ENCODE measurements at places on chromosomes 6 and 20. TPM values are rescaled to one million over a fixed set of nuclear protein-coding genes. Genes with fewer than 3 reads are reported as not detected.

GRCh38 chr20:3935956-3936340, 46.8 kb downstream of the PANK2 start:
- H3K27me3 ChIP-seq, result no peaks in the 10 kb centered on the region
- H3K4me1 ChIP-seq, result peaks cover 18% of the 10 kb centered on the region
- H3K27ac ChIP-seq, result no peak overlapping the region
- H3K36me3 ChIP-seq, result peaks cover 32% of the 10 kb centered on the region
- H3K4me3 ChIP-seq, result no peak overlapping the region

DNA sequence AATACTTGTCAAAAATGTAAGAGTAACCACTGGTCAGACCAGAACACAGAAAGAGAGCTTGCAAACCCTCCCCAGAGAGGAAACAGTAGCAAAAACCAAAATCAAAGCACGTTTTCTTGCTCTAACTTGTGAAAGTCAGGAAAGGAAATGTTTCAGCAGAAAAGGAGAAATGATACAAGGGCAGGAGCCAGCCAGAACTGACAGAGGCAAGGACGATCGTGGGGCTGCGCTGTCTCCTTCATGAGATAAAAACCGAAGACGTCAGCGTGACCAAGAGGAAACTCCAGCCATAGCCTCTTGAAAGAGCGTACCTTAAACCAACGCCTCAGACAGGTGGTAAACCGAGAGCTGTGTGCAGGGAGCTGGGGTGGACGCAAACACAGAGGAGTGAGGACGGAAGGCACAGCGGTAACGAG, 27.5 kb downstream of the LAMA5 start:
- H3K27me3 ChIP-seq, result peaks cover 18% of the 10 kb centered on the region
- H3K36me3 ChIP-seq, result no peaks in the 10 kb centered on the region
- H3K4me1 ChIP-seq, result no peaks in the 10 kb centered on the region
- H3K4me3 ChIP-seq, result no peak overlapping the region

- no peaks in the 10 kb centered on the region for H3K4me1 ChIP-seq
- H3K4me3 ChIP-seq, result no peak overlapping the region
- no peaks in the 10 kb centered on the region for H3K27me3 ChIP-seq
- H3K36me3 ChIP-seq, result no peaks in the 10 kb centered on the region
- no peak overlapping the region for H3K27ac ChIP-seq
Measured at GRCh38 chr6:82381278-82381677, 17.7 kb downstream of the TPBG start.

- H3K27me3 ChIP-seq, result peaks cover 17% of the 10 kb centered on the region
- H3K4me3 ChIP-seq, result no peak overlapping the region
- DNase-seq, result no peak
- no peaks in the 10 kb centered on the region for H3K36me3 ChIP-seq
- H3K27ac ChIP-seq, result no peak overlapping the region
Measured at GRCh38 chr6:166109608-166110007, 58.0 kb downstream of the TBXT start.

DNA sequence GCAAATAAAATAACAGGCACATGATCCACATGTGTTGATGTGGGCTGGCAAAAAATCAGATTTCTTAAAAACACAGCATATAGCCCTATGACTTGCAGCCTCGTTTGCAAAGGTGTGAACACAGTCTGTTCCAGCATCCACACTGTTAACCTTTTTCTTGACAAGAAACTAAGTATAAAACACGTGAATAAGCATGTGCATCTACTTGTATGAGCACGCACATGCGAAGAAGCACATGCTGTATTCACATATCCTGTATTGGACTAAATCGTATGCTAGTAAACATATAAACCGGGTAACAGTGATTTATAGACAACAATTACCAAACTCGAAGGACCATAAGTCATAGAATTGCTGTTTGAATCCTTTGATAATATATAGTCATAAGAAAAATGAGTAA, 218.7 kb downstream of the HDGFL1 start:
- no peak overlapping the region for H3K27ac ChIP-seq
- no peaks in the 10 kb centered on the region for H3K27me3 ChIP-seq
- DNase-seq, result no peak
- no peaks in the 10 kb centered on the region for H3K4me1 ChIP-seq
- no peak overlapping the region for H3K4me3 ChIP-seq
- no peaks in the 10 kb centered on the region for H3K36me3 ChIP-seq

- no peak for DNase-seq
- H3K36me3 ChIP-seq, result no peaks in the 10 kb centered on the region
- no peak overlapping the region for H3K4me3 ChIP-seq
- H3K27me3 ChIP-seq, result no peaks in the 10 kb centered on the region
- H3K4me1 ChIP-seq, result peaks cover 25% of the 10 kb centered on the region
- H3K27ac ChIP-seq, result no peak overlapping the region
Measured at GRCh38 chr6:56890066-56890465, 64.8 kb upstream of the BEND6 start.

DNA sequence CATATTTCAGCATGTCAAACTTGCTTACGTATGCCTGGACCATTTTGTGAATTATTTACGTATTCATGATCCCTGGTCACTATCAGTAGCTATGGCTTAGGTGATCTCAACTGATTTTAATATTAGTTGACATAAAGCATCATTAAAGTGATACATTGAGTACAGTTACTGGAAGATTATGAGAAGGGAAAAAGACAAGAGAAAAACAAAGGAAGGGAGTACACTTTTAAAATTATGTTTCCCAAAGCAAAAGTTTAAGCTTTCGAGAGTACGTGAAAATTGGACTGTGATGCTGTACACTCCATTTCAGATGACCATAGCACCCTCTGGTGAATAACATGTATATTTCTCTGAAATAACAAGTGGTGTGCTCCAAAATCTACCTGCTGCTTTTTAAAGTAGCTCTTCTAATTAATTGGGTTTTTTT, 215.0 kb upstream of the HSF2 start:
- H3K27me3 ChIP-seq, result peaks cover 2% of the 10 kb centered on the region
- no peak for DNase-seq
- H3K4me1 ChIP-seq, result no peaks in the 10 kb centered on the region
- H3K27ac ChIP-seq, result no peak overlapping the region
- H3K4me3 ChIP-seq, result no peak overlapping the region
- H3K36me3 ChIP-seq, result no peaks in the 10 kb centered on the region

- H3K4me1 ChIP-seq, result peaks cover 15% of the 10 kb centered on the region
- no peak for DNase-seq
- H3K27ac ChIP-seq, result no peak overlapping the region
- peaks cover 2% of the 10 kb centered on the region for H3K27me3 ChIP-seq
- H3K4me3 ChIP-seq, result peak overlapping the region; percentile 75
Measured at GRCh38 chr6:116369964-116370759, 585 bp upstream of the DSE start.

GRCh38 chr6:31736021-31736767, at the start of gene CLIC1:
TSS of gene CLIC1 (minus strand) at chr6:31736530. CDS start at chr6:31736300, 230 bp downstream.
- peaks cover 64% of the 10 kb centered on the region for H3K4me1 ChIP-seq
- peak within 1 kb of the TSS; percentile 98 for H3K4me3 ChIP-seq
- H3K27me3 ChIP-seq, result no peaks in the 10 kb centered on the region
- peak within 1 kb of the TSS; percentile 88 for H3K27ac ChIP-seq

The WFDC8 gene
- total RNA-seq, result not detected

GRCh38 chr6:167492100-167492449, 167.2 kb downstream of the TTLL2 start:
- H3K27ac ChIP-seq, result no peak overlapping the region
- H3K4me1 ChIP-seq, result no peaks in the 10 kb centered on the region
- peaks cover 18% of the 10 kb centered on the region for H3K27me3 ChIP-seq
- H3K36me3 ChIP-seq, result no peaks in the 10 kb centered on the region
- no peak overlapping the region for H3K4me3 ChIP-seq
- DNase-seq, result no peak

- H3K4me3 ChIP-seq, result no peak overlapping the region
- H3K27me3 ChIP-seq, result peaks cover 12% of the 10 kb centered on the region
- no peaks in the 10 kb centered on the region for H3K36me3 ChIP-seq
- DNase-seq, result peak; percentile 21
- no peak overlapping the region for H3K27ac ChIP-seq
Measured at GRCh38 chr6:143034689-143035334, 25.9 kb upstream of the AIG1 start.

DNA sequence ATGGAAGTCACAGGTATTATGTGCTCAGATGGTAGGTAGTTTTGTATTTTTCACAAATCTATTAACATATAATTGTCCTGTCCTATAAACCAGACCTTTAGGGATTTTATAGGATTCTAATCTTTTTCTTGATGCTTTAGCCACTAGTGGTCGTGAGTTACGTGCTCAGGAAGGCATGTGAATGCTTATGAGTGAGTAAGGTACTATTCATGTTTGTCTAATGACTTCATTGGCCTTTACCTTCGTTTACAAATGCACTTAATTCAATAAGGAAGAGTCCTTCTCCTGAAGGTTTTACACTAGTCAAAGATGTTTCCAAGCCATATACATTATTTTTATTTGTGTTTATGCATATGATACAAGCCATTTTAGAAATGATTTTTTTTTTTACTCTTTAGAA, 23.0 kb downstream of the PACRG start:
- DNase-seq, result no peak
- no peaks in the 10 kb centered on the region for H3K4me1 ChIP-seq
- no peaks in the 10 kb centered on the region for H3K36me3 ChIP-seq
- H3K27me3 ChIP-seq, result no peaks in the 10 kb centered on the region

GRCh38 chr6:127317388-127318128, 25.9 kb downstream of the ECHDC1 start:
- peaks cover 12% of the 10 kb centered on the region for H3K4me1 ChIP-seq
- H3K27ac ChIP-seq, result no peak overlapping the region
- DNase-seq, result no peak
- no peak overlapping the region for H3K4me3 ChIP-seq
- H3K27me3 ChIP-seq, result no peaks in the 10 kb centered on the region

The OR2H1 gene
- not detected for total RNA-seq

DNA sequence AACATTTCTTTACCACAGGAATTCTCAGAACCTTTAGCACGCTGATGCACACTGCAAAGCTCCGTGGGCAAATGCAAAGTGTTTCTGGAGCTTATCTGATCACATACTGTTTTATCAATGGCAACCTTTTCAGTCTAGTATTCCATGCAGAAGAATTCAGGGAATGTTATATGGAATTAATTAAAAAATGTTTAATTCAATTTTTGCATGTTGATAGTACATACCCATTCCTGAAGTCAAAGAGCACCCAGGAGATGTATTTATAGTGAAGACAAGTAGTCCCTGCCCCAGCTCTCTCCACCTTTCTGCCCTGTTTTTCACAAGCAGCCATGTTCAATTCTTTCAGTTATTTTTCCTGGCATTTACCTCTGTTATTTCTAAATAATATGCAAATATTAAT, 55.2 kb downstream of the DTNBP1 start:
- H3K27ac ChIP-seq, result no peak overlapping the region
- H3K36me3 ChIP-seq, result peaks cover 24% of the 10 kb centered on the region
- no peak overlapping the region for H3K4me3 ChIP-seq
- H3K27me3 ChIP-seq, result no peaks in the 10 kb centered on the region

DNA sequence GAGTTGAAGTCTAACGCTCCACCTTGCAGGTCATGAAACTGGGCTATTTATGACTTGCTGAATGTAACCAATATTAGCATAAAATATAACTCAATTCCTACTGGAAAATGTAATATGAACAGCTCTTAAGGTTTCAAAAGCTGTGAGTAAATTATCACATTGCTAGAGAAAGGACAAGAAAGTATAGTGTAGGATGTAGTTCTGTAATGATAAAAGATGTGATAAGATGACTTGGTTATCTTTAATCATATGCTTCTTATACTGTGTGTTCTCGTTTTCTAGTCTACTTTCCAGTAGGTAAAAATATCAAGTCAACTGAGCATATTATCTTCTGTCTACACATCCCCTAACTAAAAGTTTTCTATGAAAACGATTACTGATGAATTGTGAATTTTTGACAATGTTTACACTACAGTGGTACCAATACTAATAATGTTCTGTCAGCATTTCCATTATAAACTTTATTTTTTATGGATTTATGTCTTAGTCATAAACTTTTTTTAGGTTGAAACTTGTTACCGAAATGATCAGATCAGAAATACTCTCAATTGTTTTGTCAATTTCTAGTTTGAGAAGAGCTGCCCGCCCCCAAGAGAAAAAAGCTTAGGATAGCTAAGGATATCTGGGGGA, 14.6 kb downstream of the MED23 start:
- H3K27ac ChIP-seq, result peak overlapping the region; percentile 13
- no peaks in the 10 kb centered on the region for H3K27me3 ChIP-seq
- peaks cover 45% of the 10 kb centered on the region for H3K36me3 ChIP-seq

- peaks cover 58% of the 10 kb centered on the region for H3K27me3 ChIP-seq
- H3K4me1 ChIP-seq, result peaks cover 26% of the 10 kb centered on the region
- DNase-seq, result no peak
- no peaks in the 10 kb centered on the region for H3K36me3 ChIP-seq
- no peak overlapping the region for H3K27ac ChIP-seq
- no peak overlapping the region for H3K4me3 ChIP-seq
Measured at GRCh38 chr6:21664314-21665109, 71.0 kb downstream of the SOX4 start.

DNA sequence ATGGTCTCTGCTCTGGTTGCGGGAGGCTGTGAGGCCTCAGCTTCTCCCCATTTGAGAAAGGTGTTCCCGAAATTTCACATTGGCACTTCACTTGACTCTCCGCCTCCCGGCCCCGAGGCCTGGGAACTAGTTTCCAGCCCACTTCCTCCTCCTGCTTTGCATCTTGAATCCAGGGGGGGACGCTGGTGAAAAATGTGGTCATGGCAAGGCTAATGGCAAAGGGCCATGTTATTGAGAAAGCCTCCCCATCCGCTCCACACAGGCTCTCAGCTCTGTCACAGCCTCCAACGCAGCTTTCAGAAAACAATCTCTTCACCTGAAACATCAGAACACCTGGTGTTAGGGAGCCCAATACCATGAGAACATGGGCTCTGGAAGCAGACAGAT, 5.6 kb downstream of the PLAGL2 start:
- peaks cover 92% of the 10 kb centered on the region for H3K36me3 ChIP-seq
- no peak for DNase-seq
- H3K27me3 ChIP-seq, result no peaks in the 10 kb centered on the region
- peaks cover 73% of the 10 kb centered on the region for H3K4me1 ChIP-seq
- peak overlapping the region; percentile 49 for H3K4me3 ChIP-seq

The SAMHD1 gene
- 50.4 TPM for total RNA-seq

The DXO gene
- 10.8 TPM for total RNA-seq

GRCh38 chr20:61422636-61423425, 170.8 kb downstream of the CDH4 start:
- H3K4me3 ChIP-seq, result no peak overlapping the region
- DNase-seq, result no peak
- H3K27me3 ChIP-seq, result no peaks in the 10 kb centered on the region

- H3K36me3 ChIP-seq, result no peaks in the 10 kb centered on the region
- H3K4me3 ChIP-seq, result no peak overlapping the region
- no peak overlapping the region for H3K27ac ChIP-seq
- DNase-seq, result no peak
Measured at GRCh38 chr6:169026175-169026574, 227.5 kb downstream of the THBS2 start.

The ANKRD6 gene
- 4.0 TPM for total RNA-seq

The TMEM74B gene
- 0.63 TPM for total RNA-seq

- DNase-seq, result no peak
- no peaks in the 10 kb centered on the region for H3K36me3 ChIP-seq
- no peaks in the 10 kb centered on the region for H3K4me1 ChIP-seq
- no peak overlapping the region for H3K27ac ChIP-seq
Measured at GRCh38 chr20:46701556-46701955, 7.9 kb upstream of the SLC2A10 start.

The PHACTR3 gene
- total RNA-seq, result not detected

All from activated CD4-positive, alpha-beta memory T cell treated with anti-CD3 and anti-CD28 coated beads for 36 hours (primary cell).